B cell (primary cell): ENCODE measurements at places on chromosomes 6 and 20. TPM values are rescaled to one million over a fixed set of nuclear protein-coding genes. Genes with fewer than 3 reads are reported as not detected.

- H3K36me3 ChIP-seq: no peaks in the 10 kb centered on the region
- DNase-seq: peak; percentile 61
- H3K4me1 ChIP-seq: peaks cover 12% of the 10 kb centered on the region
- no peak overlapping the region for H3K27ac ChIP-seq
These were observed 36.6 kb upstream of the HIVEP1 start for GRCh38 chr6:11975353-11975977.

DNA sequence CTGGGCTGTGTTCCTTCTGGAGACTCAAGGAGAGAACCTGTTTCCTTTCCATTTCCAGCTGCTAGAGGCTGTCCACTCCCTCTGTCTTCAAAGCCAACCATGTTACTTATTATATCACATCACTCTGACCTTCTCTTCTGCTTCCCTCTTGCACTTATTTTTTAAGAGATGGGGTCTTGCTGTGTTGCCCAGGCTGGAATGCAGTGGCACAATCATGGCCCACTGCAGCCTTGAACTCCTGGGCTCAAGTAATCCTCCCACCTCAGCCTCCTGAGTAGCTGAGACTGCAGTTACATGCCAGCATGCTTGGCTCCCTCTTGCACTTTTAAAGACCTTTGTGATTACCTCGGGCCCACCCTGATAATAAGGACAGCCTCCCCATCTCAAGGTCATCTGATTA, 160.0 kb upstream of the DTNBP1 start:
- DNase-seq: no peak
- H3K36me3 ChIP-seq: no peaks in the 10 kb centered on the region
- no peaks in the 10 kb centered on the region for H3K27me3 ChIP-seq

GRCh38 chr20:2449386-2449785, 21.2 kb downstream of the SNRPB start:
- H3K4me3 ChIP-seq: no peak overlapping the region
- H3K4me1 ChIP-seq: no peaks in the 10 kb centered on the region
- H3K36me3 ChIP-seq: no peaks in the 10 kb centered on the region
- H3K27ac ChIP-seq: no peak overlapping the region
- DNase-seq: no peak

WFDC5 gene
- not detected in 2 replicates for total RNA-seq

TCF15 gene
- not detected in 2 replicates for total RNA-seq

- DNase-seq: no peak
- no peaks in the 10 kb centered on the region for H3K27me3 ChIP-seq
- no peak overlapping the region for H3K27ac ChIP-seq
These were observed 2.4 kb downstream of the CST8 start for GRCh38 chr20:23493172-23493772.

DNA sequence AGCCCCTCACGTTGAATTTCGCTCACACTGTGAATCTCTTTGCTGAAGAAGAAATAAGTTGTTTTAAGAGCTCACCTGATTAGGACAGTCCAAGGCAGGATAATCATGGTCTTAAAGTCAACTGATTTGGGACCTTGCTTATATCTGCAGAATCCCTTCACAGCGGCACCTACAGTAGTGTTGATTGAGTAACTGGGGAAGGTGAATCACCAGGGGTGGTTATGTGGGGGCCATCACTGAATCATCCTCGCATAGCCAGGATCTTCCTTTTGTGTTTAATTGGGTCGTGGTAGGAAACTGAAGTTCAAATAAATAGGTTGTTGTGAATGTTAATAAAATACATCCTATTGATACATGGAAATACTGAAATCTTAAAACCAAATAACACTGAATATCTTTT, 20.2 kb upstream of the MICA start:
- H3K36me3 ChIP-seq: no peaks in the 10 kb centered on the region
- H3K27me3 ChIP-seq: peaks cover 10% of the 10 kb centered on the region
- no peak for DNase-seq
- H3K4me1 ChIP-seq: no peaks in the 10 kb centered on the region

TRIM15 gene
- total RNA-seq: not detected in 2 replicates

DNA sequence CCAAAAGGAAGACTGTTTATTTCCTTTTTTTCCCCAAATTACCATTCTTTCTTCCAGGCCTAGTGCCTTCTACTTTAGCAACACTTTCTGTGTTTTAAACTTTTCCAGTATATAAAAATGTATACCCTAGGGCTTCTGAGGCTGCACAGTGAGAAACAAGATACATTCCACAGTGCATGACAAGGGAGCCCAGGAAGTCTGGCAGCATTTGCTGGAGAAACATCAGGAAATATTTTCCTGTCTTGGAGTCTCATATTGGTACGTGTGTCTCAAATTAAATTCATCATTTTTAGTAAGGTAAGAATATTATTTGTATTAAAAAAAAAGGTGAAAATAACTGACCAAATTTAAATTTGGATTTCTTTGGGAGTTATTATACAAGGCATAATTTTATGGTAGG, 662.6 kb downstream of the RFPL4B start:
- DNase-seq: no peak
- H3K4me3 ChIP-seq: no peak overlapping the region
- H3K27ac ChIP-seq: no peak overlapping the region
- H3K27me3 ChIP-seq: no peaks in the 10 kb centered on the region
- H3K36me3 ChIP-seq: no peaks in the 10 kb centered on the region

ARMC2 gene
- 4.9 and 9.9 TPM in 2 replicates for total RNA-seq

DNA sequence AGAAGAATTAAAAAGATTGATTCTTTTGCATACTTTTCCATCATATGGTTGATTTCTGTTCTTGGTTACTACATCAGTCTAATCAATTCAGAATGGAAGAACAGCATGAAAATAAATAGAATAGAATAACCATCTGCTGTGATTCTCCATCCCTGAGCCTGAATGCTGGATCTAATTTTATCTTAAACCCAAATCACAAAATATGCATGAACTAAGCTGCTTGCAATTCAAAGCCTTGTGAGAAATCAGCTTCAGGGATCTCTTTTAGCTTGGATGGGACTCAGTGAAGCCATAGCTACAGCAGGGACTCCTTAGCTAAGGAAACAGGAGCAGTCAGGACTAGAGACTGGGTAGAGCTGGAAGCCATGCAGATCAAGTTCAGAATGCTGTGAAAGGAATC, 74.1 kb downstream of the TPBG start:
- H3K27ac ChIP-seq: no peak overlapping the region
- no peaks in the 10 kb centered on the region for H3K27me3 ChIP-seq
- no peaks in the 10 kb centered on the region for H3K4me1 ChIP-seq
- H3K36me3 ChIP-seq: no peaks in the 10 kb centered on the region
